Stimulated activated CD4-positive, alpha-beta T cell treated with anti-CD3 and anti-CD28 coated beads, Interleukin-1b, Interleukin-23, amount 100 ng/mL, for 1 hour (primary cell): ENCODE measurements at places on chromosomes 11 and 22.

DNA sequence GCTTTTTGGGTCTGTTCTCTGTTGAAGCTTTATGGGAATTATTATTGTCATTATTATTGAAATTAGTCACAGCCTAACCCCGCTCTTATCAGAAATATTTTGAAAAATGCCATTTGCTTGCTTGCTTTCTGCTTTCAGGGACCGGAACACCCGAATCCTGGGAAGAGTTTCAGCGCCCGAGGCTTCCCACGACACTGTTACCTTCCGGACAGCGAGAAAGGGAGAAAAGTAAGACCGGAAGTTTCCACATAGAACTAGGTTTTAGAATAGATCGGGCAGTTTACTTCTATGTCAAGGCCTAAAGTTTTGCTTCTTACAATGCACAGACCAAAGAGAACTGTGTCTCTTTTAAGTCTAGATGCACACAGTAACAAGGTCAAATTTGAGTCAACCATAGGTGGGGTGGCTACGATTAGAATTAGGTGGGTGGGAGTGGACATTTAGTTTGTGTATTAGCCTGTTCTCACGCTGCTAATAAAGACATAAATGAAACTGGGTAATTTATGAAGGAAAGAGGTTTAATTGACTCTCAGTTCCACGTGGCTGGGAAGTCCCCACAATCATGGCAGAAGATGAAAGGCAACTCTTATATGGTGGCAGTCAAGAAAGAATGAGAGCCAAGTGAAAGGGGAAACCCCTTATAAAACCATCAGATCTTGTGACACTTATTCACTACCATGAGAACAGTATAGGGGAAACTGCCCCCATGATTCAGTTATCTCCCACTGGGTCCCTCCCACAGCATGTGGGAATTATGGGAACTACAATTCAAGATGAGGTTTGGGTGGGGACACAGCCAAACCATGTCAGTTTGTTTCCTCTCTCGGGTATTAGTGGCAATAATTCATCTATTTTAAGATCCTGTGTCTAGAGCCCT lies 12.9 kb downstream of the MPEG1 start:
- DNase-seq = no peak

DNA sequence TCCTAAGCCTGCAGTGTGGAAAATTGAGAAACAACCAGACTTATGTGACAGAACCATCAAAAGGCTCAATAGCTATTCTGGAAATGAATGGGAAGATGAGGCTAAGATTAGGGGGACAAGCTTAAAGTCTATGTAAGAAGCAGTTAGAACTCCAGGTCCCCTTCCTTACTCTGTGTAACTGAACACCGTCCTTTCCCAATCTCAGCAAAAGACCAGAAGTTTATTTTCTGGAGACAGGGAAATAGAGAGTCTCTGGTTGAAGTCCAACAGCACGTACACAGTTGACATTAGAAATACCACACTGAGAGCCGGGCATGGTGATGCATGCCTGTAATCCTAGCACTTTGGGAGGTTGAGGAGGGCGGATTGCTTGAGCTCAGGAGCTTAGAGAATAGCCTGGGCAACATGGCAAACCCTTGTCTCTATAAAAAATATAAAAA lies 93.9 kb downstream of the CD44 start:
- DNase-seq = no peak

- no peak for DNase-seq
These were observed 9.0 kb upstream of the SLC6A5 start for GRCh38 chr11:20590381-20590780.

DNA sequence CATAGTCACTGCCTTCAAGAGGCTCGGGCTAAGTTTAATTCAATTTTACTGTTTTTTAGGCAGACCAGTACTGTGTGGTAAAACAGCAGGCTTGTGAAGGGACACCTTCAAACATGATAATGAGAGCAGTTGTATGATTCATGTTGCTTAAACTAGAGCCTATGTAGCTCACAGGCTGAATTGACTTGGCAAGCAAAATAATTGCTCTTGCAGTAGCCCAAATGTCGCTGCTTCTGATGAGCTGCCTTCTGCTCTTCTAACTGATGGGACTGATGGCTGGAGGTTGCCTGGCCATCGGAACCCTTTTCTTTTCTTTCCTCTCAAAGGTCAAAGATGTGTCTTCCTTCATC lies 137.6 kb downstream of the MAML2 start:
- no peak for DNase-seq

- DNase-seq = no peak
These were observed 20.9 kb downstream of the TMPRSS13 start for GRCh38 chr11:117908109-117908895.
